Calu3 (cell line): ENCODE measurements at places on chromosomes 12 and 14. TPM values are rescaled to one million over a fixed set of nuclear protein-coding genes. Genes with fewer than 3 reads are reported as not detected.

DNA sequence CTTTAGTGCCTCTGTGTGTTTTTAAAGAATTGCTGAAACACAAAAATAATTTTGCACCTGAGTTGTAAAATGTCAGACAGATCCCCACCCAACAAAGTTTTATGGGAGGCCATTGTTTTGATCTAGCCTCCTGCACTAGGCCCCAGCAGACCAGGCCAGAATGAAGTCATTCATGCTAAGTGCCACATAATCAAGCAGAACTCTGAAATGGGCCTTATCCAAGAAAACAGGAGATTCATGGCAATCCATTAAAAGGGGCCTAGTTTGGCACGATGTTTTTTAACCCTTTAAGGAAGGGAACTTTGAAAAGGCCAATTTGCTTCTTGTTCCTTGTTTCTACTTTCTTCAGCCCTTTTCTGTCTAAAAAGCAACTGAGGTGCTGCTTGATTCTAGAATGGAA is 260.9 kb downstream of the ITPR2 start:
- H3K27me3 ChIP-seq = peaks cover 19% of the 10 kb centered on the region
- no peak overlapping the region for H3K4me3 ChIP-seq
- no peaks in the 10 kb centered on the region for H3K36me3 ChIP-seq
- H3K4me1 ChIP-seq = no peaks in the 10 kb centered on the region

- H3K36me3 ChIP-seq = no peaks in the 10 kb centered on the region
- H3K4me3 ChIP-seq = peak overlapping the region; percentile 46
- H3K4me1 ChIP-seq = peaks cover 22% of the 10 kb centered on the region
- no peaks in the 10 kb centered on the region for H3K27me3 ChIP-seq
These were observed 160.0 kb downstream of the TRHDE start for GRCh38 chr12:72432037-72432604.

The IGF1 gene
- not detected in 2 replicates for total RNA-seq

- H3K36me3 ChIP-seq = no peaks in the 10 kb centered on the region
- H3K4me3 ChIP-seq = no peak overlapping the region
- no peak overlapping the region for H3K27ac ChIP-seq
- peaks cover 22% of the 10 kb centered on the region for H3K4me1 ChIP-seq
- H3K27me3 ChIP-seq = peaks cover 56% of the 10 kb centered on the region
These were observed 53.4 kb upstream of the DLK1 start for GRCh38 chr14:100673085-100673806.

The DAO gene
- total RNA-seq = not detected in 2 replicates

DNA sequence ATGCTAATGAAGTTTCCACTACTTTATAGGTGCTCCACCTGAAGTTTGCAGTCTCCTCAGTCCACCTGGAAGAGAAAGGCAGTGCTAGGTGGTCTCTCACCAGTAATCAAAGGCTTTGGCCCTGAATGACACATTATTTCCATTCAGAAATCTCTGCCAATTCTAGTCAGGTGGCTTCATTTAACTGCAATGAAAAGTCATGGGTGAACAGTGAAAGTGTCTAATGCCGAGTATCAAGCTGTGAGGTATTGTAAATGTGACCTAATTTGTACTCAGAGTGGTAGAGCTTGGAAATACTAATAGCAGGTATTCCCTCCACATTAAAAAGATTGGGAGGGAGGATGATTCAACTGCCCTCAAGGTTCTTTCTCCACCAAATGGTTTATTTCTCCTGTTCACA is 220.9 kb upstream of the LRFN5 start:
- no peaks in the 10 kb centered on the region for H3K36me3 ChIP-seq
- H3K4me1 ChIP-seq = no peaks in the 10 kb centered on the region
- no peak overlapping the region for H3K27ac ChIP-seq
- H3K4me3 ChIP-seq = no peak overlapping the region

The PPP1R36 gene
- 0.40 TPM in 1 of 2 replicates, not detected in the other for total RNA-seq

DNA sequence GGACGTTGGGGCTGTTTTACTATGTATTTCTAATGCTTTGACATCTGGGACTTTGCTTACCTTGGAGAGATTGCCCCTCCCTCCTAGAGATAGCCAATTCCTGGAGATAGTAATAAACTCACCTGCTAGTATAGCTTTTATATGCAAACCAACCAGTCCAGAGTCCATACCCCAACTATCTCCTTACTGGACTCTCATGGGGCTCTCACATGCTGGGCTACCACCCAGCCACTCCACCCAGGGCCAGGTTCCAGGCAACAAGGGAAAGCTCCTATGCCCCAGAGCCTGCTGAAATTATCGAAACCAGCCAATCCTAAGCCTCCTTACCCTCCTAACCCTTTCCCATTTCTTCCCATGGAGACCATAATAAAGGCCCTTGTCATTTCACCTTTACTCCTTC is 25.5 kb upstream of the MGP start:
- no peak for DNase-seq
- no peak overlapping the region for H3K4me3 ChIP-seq
- H3K27me3 ChIP-seq = no peaks in the 10 kb centered on the region
- H3K4me1 ChIP-seq = peaks cover 42% of the 10 kb centered on the region

GRCh38 chr14:100146531-100147091 is 12.8 kb downstream of the DEGS2 start:
- H3K4me1 ChIP-seq = peaks cover 25% of the 10 kb centered on the region
- no peak for DNase-seq
- H3K27me3 ChIP-seq = no peaks in the 10 kb centered on the region
- H3K4me3 ChIP-seq = no peak overlapping the region
- H3K36me3 ChIP-seq = no peaks in the 10 kb centered on the region
- no peak overlapping the region for H3K27ac ChIP-seq

- H3K4me3 ChIP-seq = no peak overlapping the region
- H3K27ac ChIP-seq = no peak overlapping the region
- H3K36me3 ChIP-seq = no peaks in the 10 kb centered on the region
- no peaks in the 10 kb centered on the region for H3K4me1 ChIP-seq
- H3K27me3 ChIP-seq = peaks cover 61% of the 10 kb centered on the region
- DNase-seq = no peak
These were observed 194.3 kb upstream of the DAAM1 start for GRCh38 chr14:58994130-58994529.
